ENCODE measurements at places on chromosomes 5 and 9. TPM values are rescaled to one million over a fixed set of nuclear protein-coding genes. Genes with fewer than 3 reads are reported as not detected.

CRB2 gene
- not detected for total RNA-seq

KIAA0825 gene
- 13.2 TPM for total RNA-seq

C9orf50 gene
- not detected for total RNA-seq

UGT3A2 gene
- total RNA-seq = not detected

BSPRY gene
- total RNA-seq = 0.12 TPM

ZBED3 gene
- 3.3 TPM for total RNA-seq

ZNF366 gene
- total RNA-seq = not detected

SLC31A1 gene
- 68.3 TPM for total RNA-seq

ROPN1L gene
- total RNA-seq = 0.35 TPM

DNA sequence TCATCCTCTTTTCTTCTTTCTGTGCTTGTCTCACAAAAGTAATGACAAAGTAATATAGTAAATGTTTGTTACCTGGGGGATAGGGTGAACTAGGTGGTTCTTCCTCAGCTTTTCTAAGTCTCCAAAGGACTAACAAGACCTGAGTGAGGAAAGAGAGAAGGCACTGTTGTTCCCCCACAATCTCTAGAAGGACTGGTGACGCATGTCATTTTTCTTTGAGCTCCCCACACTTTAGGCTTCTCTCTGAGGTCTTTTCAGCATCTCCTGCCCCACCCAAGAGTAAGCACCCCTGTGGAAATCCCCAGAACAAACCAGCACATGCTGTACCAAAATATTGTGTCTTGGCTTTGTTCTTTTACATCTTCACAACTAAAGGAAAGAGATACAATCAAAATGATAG is 2.4 kb upstream of the IL7R start:
- DNase-seq = no peak

- DNase-seq = no peak
Observed at GRCh38 chr5:111635151-111635902, 121.7 kb downstream of the NREP start.

DNA sequence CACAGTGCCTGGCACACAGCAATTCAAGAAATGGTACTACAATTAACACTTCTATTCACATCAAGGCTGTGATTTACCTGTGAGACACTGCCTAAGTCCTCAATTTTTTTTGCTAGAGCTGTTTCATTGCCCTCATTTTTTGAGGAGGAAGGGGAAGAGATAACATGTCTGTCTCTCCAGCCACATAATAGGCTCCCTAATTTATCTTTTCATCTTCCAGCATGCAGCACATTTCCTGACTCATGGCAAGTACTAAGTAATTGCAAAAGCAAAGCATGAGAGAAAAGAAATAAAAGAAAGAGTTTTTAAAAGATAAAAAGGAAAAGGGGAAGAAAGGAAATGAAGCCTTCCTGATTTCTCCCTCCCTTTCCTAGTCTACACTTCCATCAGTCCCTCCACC is 26.9 kb upstream of the RNF38 start:
- DNase-seq = no peak

GRCh38 chr5:123116058-123116457 is 27.0 kb downstream of the PRDM6 start:
- DNase-seq = no peak

DNA sequence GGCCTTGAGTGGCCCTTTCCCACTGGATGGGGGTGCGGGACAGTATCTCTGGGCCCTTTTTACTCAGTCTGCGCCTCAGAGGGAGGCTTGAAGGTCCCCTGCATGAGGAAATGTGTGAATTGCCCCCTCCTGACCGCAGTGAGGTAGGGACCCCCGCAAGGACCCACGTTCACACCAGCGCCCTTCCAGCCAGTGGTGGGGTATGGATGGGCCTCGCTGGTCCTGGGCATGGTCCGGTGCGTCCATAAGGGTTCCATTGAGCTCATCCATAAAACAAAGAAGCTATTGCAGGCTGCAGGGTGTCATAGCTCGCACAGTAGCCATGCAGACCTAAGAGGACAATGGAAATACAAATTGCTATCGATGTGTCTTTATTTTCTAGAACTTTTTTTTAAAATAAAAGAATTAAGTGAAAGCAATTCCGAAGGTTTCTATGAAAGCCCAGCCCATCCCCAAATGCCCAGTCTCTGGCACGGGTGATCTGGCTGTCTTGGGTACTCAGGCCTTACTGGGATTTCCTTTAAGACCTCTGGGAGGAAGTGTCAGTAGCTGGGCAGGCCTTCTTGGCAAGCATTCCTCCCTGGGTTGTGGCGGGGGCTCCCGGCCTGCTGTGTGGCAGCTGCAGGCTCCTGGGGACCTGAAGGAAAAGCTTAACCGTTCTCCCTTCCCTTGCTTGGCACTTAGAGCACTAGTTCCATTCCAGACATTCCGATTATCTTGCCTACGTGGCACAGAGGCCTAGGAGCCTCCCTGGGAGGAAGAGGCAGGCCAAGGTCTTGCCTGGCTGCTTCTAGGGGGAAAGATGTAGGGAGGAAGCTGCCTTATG is 1.5 kb upstream of the SEMA5A start:
- DNase-seq = no peak

GRCh38 chr5:122713041-122713440 is 61.8 kb upstream of the SNX2 start:
- DNase-seq = no peak

DNA sequence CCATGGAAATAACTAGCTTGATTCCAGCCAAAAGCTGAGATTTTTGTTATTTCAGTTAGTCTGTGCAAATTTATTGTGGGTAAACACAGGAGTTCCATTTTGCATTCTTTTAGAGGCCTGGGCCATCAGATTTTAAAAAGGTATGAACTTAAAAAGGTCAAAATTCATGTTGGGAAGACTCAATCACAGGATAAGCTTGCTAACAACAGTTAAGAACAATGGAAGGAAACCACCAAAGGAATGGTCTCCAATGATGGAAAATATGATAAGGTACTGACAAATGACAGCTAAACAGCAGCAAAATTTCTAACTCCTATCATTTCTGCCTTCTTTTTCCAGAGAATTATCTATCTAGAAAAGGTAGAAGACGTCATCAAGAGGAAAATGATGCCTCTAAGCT is 16.0 kb downstream of the ABITRAM start:
- DNase-seq = no peak

- DNase-seq = no peak
Observed at GRCh38 chr9:116686135-116686534, 970 bp upstream of the TRIM32 start.

DNA sequence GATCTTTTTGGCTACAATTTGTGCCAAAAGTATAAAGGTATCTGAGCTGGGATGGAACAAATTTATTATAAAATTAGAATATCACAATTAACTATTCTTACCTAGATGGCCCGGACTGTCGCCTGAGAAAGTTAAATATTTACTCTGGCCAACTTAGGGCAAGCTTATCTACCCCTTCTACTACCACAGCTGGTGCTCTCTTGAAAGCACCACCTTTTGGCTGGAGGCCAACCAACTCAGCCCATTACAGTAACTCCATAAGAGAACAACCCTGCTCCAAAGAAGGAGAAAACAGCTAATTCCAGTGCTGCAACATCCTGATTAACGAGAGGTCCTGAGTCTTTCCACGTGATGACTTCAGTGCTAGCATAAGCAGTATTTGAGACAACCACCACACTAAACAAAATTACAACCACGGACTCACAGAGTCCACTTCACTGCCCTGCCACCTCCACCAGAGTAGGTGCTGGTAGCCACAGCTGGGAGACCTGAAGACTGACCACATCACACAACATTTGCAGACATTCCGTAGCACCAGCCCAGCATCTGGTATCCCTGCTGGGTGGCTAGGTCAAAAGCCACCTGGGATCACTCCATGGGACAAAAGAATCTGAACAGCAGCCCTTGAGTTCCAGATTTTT is 43.2 kb downstream of the RGMB start:
- no peak for DNase-seq

DNA sequence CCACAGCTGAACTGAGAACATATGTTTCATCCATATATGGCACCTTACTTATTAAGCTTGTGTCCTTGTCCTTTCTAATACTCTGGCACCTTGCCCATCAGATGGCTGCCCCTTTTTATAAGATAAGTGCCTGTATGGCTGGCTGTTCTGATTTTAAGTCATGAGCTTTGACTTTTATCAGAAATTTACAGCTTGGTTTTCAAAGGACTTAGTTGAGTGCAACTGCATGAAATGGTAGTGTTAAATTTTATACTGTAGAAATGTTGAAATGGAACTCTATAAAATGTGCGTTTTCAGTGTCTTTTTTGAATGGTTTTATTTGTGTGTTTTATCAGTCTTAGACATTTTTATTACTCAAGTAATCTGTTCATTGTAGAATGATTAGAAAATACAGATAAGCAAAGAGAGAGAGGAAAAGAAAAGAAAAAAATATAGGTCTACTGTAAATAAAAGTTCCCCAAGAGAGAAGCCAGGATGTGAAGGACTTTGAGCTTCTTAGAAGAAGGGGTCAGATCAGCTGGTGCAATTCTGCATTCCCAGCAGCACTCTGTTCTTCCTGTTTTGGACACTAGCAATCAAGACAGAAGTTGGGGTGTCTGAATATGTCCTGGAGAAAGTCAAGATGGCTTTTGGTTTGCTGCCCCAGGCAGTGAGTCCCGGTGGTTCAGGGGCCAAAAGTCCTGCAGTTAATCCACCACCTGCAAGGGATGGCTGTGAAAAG is 38.9 kb downstream of the ARHGAP26 start:
- no peak for DNase-seq

GRCh38 chr5:175222621-175223020 is 221.4 kb downstream of the DRD1 start:
- no peak for DNase-seq

DNA sequence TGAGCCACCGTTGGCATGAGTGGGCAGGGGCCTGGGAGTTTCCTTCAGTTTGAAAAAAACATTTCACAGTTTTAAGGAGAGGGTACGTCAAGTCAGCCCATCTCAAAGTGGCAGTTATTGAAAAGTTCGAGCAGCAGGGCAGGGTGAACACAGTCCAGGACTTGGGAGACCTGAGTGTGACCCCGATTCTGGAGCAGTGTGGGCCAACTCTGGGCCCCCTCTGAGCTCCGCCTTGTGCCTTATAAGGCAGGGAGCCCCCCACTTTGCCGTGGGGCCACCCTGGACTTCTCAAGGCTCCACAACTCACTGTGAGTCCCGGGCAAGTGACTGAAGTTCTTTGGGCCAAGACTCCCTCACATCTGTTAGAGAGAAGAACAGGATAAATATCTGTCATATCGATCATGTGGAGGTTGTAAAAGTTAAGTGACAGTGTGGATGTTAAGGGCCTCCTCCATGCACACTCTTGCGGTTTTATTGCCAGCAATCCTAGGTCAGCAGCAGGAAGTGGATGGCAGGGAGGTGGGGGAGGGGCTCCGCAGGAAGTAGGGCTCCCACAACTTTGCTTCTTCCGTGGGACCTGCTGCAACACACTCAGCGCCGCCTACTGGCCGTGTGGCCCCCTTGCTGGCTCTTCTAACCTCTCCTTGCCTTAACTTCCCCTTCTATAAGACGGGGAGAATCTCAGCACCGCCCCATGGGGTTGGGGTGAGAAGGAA is 38.4 kb downstream of the HRH2 start:
- DNase-seq = peak; percentile 22

DNA sequence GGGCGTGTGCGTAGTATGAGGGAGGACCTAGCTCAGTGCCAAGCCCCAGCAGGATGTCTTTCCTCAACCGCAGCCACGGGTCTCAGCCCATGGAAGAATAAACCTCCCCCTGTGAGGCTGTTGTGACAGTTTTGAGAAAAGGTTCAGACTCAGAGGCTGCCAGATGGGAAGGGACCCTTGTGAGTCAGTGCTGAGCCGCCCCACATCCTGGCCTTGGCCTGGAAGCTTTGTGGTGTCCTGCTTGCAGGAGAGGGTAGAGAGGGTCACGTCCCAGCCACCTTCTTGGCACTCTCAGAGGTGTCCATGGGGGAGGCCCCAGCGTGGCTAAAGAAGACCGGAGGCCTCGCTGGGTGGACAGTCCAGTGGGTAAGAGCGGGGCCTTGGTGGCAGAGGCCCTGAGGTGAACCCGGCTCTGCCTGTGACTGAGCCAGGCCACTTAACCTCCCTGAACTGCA is 2.8 kb downstream of the GRHPR start:
- DNase-seq = no peak

- DNase-seq = no peak
Observed at GRCh38 chr5:171201310-171201709, 107.7 kb upstream of the TLX3 start.

- DNase-seq = no peak
Observed at GRCh38 chr5:160382346-160382745, 11.9 kb upstream of the C1QTNF2 start.

- DNase-seq = no peak
Observed at GRCh38 chr9:120998111-120998510, 52.0 kb downstream of the C5 start.

- DNase-seq = no peak
Observed at GRCh38 chr5:40385544-40385943, 294.2 kb upstream of the PTGER4 start.

- DNase-seq = no peak
Observed at GRCh38 chr5:140391312-140391711, 10.3 kb upstream of the ANKHD1 start.

- DNase-seq = no peak
Observed at GRCh38 chr5:43152946-43153345, 32.2 kb downstream of the ZNF131 start.

DNA sequence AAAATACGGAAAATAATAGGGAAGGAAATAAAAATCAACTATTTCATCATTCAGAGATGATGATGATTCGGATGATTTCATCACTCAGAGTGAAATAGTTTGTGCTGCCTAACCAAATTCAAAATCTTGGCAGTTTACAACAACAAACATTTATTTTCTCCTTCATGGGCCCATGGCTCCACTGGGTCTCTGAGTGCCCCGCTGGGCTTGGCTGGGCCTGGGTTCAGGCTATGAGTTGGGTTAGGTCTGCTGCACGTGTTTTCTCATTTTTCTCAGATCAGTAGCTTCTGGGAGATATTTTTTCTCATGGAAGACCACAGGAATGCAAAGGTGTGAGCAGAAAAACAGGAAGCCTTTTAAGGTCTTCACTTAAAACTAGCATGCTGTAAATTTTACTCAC is 24.0 kb upstream of the F2RL1 start:
- no peak for DNase-seq

DNA sequence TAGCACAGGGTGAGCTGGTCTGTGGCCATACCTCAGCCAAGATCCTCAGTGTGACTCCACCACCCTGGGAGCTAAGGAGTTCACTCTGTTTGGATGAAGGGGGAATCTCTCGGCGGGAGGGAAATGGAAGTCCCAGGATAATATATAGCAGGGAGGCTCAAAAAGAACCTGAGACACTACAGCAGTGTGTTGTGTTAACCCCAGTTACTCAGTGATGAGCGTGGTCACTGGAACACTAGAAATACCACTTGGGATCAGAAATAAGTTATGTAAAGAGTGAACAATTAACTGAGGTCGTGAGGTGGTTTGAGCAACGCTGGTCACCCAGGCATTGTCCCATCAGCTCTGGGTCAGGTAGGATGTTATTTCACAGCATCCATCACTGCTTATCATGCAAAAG is 59.3 kb upstream of the ADAMTS16 start:
- DNase-seq = no peak
